Activated gamma-delta T cell (primary cell): ENCODE measurements at places on chromosomes 1 and 21.

- DNase-seq = no peak
These were observed 1.3 kb downstream of the SLC41A1 start for GRCh38 chr1:205811660-205812059.

GRCh38 chr1:40915581-40915980, 53.4 kb upstream of the CITED4 start:
- DNase-seq = no peak

DNA sequence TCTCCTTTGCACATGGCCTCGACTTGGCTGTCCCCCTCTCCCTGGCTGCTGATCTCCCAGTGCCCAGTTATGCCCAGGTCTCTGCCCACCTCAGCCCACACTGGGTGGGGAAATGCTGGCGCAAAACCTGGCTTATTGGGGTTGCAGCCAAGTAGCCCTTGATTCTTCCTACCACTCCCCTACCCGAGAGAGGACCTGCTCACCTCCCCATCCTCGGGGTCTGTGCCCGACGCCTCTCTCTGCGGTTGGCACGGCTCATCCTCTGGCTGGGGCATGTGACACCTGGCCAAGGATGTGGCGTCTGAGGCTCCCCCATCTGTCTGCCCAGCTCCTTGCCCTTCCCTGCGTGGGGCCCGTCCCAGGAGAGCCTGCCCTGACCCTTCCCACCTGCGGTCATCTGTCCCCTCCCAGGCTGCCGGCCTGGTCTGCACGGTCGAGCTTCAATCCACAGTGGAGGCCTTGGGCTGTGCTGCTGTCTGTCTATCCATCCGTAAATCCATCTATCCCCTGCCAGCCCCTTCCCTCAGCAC, 6.5 kb upstream of the PEX10 start:
- DNase-seq = no peak

- DNase-seq = no peak
These were observed 14.9 kb downstream of the ARMH1 start for GRCh38 chr1:44689447-44689765.

- no peak for DNase-seq
These were observed 40.9 kb downstream of the RAP1A start for GRCh38 chr1:111660204-111661150.

DNA sequence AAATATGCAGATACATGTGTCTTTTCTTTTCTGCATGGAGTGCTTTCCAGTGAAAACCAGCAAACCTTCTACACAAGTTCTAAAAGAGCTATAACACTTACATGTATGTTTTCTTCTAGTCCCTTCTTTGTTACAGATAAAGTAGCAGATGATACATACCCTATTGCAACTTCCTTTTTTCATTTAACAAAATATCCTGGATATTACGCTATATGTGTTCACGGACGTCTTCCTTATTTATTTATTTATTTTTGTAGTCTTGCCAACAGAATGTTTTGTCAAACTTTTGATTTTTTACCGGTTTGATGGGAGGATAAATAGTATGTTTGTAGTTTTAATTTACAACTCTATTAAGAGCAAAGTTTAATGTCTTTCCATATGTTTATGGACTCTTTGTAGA, 5.2 kb upstream of the GALNT2 start:
- DNase-seq = no peak

DNA sequence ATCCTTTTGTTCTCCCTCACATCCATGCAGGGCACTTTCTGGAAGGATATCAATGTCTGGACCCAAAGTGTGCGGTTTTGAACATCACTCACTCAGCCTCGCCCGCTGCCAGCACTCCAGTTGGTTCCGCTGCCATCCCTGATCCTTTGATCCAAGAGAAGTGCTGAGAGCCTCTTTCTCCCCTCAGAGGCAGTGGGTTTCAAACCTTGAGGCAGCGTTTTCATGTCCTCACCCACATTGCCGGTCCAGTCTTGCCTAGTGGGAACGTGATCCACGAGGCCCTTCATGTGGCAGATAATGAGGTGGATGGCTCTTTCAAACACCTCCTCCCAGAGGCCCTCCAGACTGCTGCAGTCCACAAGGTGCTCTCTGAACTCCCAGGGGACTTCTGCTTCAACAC, 122.2 kb downstream of the ACTL8 start:
- no peak for DNase-seq

- DNase-seq = no peak
These were observed 132.8 kb downstream of the SNX7 start for GRCh38 chr1:98794196-98794886.

DNA sequence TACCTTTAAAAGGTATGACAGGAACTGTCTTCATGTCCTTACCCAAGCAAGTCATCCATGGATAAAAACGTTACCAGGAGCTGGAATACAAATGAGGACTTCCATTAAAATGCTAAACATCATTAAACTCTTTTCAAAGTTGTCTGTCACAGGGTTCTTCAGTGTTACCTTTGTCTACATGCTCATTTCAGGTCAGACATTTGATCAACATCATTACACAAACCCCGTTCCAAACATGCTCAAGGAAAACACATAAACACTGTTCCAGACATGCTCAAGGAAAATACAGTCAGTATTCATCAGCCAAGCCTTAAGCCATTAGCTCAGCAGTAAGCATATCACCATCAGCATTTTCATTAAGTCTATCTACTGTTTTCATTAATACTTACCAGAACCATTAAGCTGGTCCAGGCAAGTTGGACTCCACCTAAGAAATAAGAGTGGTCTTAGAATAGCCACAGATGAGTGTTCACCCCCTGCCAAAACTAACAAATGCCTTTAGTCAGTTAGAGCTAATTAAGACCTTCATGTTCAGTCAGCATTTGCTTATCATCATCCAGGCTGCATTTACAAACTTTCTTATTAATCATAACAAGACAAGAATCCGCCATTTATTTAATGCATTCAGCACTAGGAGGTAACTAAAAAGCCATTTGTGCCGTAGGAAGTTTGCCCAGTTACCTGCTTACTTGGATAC, 2.2 kb downstream of the GAS5 start:
- no peak for DNase-seq

DNA sequence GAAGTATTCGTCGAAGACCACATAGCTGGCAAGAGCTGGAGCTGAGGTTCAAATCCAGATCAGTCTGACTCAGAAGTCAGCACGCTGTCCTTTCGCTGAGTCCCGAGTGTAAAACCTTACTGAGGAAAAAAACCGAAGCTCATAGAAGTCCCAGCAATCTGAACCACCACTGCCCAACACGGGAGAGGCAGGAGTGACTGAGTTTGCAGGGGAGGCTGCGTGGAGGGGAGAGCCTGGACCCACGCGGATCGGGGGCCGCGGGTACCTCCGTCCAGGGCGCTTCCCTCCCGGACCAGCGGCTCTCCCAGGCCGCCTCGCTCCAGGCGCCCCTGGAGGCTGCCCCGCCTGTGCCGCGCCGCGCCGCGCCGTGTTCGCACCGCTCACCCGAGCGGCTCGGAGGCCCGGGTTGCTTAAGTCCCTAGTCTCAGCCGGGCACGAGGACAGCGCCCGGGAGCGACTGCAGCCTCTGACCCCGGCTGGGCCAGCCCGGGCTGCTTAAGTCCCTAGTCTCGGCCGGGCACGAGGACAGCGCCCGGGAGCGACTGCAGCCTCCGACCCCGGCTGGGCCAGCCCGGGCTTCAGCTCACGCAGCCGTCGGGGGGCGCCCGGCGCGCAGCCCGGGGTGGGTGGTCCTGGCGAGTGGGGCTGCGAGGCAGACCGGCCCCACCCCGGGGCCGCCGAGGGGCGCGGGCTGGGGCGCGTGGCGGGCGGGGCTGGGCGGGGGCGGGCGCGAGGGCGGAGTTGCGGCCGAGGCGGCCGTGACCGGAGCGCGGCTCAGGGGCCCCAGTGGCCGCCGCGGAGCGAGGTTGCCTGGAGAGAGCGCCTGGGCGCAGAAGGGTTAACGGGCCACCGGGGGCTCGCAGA, at the start of gene ADAMTSL4:
Gene ADAMTSL4 (plus strand): TSS at position 777 of the 864 bp plus-strand sequence. CDS start 2,881 bp downstream, outside the sequence.
- DNase-seq = peak; percentile 24

DNA sequence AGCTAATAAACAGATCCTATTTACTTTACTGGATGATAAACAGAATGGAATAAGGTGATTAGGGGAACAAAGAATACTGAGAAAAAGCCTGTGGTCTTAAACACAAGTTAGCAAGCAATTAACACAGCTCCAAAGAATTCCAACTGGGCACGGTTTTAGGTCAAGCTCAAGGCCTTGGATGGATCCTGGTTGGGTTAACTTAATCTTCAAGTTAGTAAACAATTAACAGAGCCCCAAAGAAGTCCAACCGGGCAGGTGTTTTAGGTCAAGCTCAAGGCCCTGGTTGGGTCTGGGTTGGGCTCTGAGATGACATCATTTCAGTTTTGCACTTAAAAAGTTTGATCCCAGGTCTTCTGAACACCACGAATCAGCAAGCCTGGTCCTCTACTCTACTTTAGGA, 1086.3 kb upstream of the TMPRSS15 start:
- no peak for DNase-seq

DNA sequence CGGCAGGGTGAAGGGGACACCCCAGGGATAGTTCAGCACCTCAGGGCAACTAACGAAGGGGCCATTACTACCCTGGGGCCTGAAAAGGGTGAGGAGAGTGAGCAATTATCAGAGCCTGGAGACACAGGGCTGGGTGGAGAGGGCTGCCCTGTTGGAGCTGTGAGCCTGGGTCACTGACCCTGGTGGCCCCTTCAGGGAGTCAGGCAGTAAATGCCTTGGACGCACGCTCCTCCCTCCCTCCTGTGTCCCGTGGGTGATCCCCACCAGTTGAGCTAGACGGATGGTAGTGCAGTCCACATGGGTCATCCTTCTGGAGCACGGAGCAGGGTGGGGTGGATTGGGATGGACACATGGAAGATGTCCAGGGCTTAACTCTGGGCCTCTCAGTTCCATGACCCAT, 305.3 kb downstream of the PTPRU start:
- DNase-seq = no peak

DNA sequence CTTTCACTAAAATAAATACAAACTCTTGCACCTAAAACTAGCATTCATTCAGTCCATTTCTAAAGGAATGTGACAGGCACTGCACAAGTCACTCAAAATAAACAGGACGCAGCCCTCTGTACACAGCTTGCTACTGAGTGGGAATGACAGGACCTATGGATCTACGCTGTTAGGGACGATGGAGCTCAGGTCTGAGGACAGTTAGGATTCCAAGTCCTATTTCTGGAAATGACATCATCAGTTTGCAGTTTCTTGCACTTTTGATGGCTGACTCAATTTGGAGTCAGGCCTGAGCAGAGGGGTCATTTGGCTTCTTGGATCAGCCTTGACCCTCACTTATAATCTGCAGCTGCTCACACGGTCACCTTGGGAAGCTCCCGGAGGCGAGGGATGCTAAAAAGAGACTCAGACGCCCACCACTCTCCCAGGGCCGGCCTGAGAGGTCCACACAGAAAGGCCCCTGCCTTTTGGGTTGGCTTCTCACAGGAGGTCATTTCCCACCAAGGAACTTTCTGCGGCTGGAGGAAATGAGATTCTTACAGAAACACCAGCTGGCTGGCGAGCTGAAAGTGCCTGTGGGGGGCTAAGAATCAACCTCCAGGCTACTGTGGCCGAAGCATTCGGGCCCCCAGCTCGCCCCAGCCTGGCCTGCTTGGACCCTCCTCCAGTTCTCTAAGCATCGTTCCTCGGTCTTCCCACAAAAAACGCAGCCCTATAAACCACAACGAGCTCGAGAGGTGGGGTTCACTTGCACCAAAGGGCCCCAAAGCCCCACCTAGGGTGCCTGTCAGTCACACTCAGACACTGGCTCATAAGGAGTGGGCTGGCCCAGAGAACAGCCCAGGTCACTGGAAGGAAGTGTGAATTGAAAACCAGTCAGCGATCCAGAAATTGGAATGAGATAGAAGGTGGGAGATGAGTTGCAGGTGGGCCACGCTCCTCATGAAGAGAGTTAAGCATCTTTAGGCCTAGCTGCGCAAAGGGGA, 8.9 kb upstream of the PDE9A start:
- DNase-seq = no peak

DNA sequence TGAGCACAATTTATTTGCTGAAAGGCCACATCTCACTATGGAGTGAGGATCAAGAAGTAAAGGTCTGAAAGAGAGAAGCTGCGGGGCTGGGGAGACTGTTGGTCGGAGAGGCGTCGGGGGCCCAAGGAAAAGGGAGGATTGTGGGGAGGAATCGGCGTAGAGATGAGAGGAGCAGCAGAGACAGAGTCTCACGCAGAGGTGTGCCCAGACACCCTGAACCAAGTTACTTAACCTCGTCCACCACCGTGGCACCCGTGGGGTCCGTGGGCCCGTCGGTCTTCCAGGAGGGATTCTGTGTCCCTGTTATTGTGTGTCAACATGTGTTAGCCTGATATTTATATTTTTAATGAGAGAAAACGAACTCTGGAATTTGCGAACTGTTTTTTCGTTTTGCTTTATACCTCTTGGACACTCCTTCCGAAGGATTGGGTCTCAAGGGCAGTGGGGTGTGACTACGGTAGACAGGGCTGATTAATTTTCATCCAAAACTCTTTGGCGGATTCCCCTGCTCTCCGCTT, 3.8 kb upstream of the NBPF1 start:
- no peak for DNase-seq

DNA sequence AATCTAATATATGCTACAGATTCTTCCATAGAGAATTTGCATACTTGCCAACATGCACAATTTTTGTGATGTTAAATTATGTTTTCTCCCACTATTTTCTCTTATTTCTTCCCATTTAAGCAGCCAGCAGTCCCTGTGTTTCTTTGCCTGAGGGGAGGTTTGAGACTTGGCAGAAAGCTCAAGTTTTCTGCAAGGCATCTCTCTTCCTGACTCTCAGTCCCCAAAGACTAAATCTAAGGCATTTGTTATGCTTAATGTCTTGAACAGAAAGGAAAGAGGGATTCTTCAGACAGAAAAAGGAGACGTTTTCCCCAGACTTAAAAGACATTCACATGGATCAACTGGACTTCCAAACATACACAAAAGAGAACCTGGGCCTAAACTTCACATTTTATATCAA, 354.4 kb downstream of the RYR2 start:
- DNase-seq = no peak

DNA sequence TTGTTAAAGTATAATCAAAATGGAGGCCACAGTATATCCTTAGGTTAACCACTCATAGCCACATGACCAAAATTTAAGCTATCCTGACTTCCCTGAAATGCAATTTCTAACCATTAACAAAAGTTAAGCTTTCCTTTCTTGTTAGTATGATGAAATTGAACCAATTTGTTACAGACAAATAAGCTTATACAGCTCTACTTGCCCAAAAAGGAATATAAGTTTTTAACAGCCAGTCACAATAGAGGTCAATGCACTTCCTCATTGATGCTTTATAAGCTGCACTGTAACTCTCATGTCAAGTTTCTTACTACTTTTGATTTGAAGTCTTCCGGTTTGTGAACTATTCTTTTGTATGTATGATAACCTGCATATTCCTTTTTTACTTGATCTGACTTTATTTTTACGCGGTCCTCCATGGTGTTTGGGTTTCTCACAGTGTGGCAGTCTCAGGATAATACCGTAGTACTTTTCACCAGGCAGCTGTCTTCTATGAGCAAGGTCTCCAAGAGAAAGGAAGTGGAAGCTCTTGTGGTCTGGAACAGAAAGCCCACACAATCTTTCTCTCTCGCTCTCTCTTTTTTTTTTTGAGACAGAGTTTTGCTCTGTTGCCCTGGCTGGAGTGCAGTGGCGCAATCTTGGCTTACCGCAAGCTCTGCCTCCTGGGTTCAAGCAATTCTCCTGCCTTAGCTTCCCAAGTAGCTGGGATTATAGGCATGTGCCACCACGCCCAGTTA, 331.6 kb downstream of the SRGAP2C start:
- no peak for DNase-seq
